ENCODE measurements at places on chromosomes 5 and 9.
A peak's percentile ranks its signal among the peaks of the same experiment; 100 is the strongest.

DNA sequence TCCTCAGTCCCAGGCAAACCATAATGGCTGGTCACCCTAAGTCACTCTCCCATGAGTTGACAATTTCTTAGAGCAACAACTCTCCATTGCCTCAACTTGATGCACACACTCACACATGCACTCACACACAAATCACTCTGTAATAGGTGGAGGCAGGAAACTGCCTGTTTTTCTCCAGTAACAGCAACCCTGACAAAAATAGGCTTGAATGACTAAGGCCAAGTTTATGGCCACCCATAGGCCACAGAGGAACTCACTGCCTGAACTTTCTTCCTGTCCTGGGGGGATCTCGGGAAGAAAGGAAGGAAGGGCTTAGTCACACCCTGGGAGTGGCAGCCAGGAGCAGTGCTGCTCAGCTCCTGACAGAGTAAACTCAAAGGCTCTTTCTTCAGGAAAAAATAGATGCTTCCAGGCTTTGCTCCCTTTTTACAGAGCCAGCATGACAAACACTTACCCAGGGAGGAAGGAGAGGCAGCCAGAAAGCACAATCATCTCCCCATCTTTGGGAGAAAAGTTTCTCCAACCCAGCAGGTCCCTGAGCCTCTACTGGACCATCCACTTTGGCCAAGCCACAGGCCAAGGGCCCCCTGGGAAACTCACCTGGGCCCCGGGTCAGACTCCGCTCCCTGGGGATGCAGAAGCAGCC lies 368 bp downstream of the SH3TC2 start:
- no peak for DNase-seq

DNA sequence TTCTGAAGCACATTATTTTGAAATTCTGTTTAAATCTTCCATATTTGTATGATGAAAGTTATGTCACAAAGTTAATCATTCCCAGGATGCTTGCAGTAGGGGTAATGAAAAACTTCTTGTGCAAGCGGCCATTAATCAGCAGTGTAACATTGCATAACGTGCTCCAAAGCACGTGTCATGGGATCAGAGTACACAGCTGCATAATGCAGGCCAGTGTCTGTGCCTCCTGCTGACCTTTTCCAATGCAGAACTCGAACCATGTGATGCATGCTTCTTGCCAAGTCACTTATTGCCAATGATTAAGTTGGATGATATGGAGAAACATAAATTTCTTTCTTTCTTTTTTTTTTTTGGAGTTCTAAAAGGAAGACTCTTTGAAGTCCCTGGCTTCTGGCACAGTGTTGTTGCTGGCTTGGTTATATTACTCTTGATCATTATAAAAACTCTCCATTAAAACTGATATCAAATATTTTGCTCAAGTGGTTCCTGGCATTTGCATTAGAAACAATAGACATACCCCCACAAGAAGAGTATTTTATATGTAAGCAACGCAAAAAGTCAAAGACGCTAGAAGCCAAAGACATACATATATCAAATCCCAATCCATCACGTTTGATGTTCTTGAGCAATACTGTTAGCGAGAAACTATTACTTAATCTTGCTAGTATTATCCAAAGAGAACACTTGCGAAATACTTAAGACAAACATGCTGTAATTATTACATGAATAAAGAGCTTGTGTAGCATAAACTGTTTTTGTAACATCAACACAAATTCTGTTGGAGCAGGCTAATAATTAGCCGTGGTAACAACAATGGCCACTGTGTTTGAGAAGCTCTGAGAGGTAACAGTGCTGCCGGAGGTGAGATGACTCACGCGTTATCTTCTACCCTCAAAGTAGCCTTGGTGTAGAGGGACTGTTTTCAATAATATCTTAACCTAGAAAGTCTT lies 164.2 kb downstream of the AUH start:
- DNase-seq: no peak

DNA sequence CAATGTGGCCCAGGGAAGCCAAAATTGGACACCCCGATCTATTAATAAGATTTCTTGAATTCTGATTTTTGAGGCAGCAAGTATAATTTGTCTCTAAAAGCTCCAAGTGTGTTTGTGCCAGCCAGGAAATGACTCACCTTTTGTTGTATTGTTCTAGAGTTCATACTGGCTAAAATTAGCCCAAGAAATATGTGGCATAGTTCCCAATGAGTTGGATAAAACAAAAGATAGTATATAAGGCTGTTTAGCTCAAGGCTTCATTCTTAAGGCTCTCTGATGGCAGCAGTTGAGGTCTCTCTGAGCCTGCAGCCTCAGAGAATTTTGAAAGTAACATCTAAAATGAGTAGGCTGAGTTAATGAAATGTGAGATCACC lies 21.6 kb downstream of the HMGXB3 start:
- no peak for DNase-seq

DNA sequence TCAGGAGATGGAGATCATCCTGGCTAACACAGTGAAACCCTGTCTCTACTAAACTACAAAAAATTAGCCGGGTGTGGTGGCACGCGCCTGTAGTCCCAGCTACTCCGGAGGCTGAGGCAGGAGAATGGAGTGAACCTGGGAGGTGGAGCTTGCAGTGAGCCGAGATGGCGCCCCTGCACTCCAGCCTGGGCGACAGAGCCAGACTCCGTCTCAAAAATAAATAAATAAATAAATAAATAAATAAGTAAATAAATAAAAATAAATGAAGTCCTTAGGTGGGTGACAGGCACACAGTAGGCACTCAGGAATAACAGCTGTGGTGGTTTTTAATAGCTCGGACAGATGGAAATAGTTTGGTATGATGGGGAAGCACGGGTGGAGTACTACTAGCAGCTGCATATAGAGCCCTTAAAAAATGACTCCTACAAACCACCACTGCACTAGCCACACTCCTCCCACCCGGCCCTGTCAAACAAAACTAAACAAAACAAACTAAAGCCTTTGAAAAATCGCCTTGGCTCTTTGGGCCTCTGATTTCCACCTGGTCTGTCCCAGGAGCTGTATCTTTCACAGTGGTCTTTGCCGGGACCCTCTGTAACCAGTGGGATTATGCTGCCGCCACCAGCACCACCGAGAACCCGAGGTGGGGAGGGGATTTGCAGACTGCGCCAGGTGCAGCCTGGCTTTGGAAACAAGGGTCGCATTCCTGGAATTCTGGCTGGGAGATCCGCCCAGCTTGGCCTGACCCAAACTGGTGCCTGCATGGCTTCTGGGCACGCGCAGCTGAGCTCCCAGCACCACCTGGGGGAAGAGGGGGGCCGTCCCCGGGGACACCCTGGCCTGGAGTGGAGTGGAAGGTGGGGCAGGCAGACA lies 5.1 kb upstream of the WDR5 start:
- DNase-seq: no peak

GRCh38 chr9:111924281-111924680 lies 27.7 kb downstream of the UGCG start:
- DNase-seq: no peak

DNA sequence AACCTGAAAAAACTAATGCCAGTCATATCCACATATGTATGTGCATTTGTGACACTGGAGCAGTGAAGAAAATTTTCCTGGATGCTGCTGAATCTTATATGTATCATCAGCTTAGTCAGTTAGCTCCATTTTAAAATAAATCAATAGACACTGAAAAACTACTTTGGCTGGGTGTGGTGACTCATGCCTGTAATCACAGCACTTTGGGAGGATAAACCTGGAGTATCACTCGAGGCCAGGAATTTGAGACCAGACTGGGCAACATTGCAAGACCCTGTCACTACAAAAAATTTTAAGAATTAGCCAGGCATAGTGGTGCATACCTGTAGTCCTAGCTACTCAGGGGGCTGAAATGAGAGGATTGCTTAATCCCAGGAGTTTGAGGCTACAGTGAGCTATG lies 511.0 kb upstream of the TLE4 start:
- no peak for DNase-seq

GRCh38 chr5:171954721-171955120 lies 51.7 kb downstream of the FBXW11 start:
- DNase-seq: no peak

- DNase-seq: no peak
Measured at GRCh38 chr9:114312513-114312875, 10.4 kb upstream of the ORM1 start.

DNA sequence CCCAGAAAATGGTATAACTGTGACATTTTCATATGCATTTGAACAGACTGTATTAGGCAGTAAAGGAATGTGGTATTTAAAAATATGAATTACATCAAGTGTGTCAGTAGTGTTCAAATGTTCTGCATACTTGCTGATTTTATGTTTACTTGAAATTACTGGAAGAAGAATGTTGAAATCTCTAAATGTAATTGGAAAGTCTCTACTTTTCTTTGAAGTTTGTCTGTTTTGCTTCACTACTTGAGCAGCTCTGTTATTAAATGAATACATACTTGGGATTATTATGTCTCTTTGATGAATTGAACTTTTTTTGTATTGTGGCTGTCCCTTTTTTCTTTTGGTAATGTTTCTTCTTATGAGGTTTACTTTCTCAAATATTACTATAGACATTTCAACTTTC lies 205.6 kb downstream of the TAF11L14 start:
- DNase-seq: no peak

DNA sequence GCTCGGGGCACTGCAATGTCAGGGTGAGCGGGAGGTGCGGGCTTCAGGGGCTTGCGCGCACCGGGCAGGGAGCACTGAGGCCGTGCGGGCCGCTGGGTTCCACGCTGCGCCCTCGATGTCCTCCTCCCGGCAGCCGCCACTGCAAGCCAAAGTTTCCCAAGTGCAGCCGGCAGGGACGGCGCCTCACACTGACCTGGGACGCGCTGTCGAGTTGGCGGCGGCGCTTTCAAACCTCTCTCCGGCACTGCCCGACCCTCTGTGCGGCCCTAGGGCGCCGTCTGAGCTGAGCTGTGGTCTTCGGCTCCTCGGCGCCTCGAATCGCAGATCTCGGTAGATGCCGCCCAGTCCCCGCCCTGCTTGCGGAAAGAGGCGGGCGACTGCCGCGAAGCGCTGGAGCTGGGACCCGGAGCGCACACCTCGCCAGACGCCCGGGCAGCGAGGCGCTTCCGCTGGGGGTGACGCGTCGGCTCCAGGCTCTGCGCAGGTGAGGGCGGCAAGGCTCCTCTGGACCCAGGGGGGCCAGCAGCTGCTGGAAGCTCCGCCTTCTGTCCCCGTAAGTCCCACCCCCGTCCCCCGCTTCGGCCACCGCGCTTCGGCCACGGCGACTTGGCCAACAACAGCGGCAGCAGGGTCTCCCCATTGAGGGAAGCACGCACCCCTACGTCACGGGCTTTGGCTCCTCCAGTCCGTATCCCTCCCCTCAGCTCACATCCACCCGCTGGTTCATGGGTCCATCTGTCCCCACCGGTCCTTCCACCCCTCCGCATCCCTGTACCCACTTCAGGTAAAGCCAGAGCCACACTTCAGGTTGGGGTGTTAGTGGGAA lies at the start of gene ANKRD34B:
ANKRD34B (minus strand) TSS at position 320 of the 826 bp plus-strand sequence. CDS start 10,261 bp downstream, outside the sequence.
- DNase-seq: peak; percentile 57

- DNase-seq: no peak
Measured at GRCh38 chr5:19902316-19902934, 85.6 kb downstream of the CDH18 start.

GRCh38 chr9:108953983-108954574 lies 19.9 kb downstream of the ABITRAM start:
- no peak for DNase-seq

GRCh38 chr9:128607642-128608350 lies 48.9 kb downstream of the DYNC2I2 start:
- DNase-seq: no peak

DNA sequence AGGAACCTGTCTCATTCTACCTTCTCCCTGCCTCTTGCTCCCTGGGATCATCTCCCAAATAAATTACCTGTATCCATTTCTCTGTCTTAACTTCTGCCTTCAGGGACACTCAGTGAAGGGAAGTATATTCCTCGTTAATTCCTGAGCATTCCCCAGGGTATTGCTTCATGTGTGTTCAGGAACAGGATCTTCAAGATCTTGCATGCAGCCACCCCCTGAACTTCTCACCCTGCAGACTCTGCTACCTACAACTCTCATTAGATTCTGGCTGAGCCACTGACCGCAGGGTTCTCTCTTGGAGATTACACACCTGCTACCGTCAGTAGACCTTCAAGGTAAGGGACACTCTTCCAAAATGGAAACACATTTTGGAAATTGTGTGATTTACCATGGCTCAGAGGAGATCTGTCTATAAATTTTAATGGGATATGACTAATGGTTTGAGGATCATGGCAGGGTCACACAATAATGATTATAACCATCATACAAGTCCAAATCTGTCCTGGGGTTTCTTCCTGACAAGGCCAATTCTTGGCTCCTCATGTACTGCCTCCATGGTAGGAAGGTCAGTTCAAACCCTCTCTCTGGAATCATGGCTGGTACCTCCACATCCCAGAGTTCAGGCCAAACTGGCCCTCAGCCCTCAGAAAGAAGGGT lies 38.9 kb upstream of the UGCG start:
- no peak for DNase-seq

DNA sequence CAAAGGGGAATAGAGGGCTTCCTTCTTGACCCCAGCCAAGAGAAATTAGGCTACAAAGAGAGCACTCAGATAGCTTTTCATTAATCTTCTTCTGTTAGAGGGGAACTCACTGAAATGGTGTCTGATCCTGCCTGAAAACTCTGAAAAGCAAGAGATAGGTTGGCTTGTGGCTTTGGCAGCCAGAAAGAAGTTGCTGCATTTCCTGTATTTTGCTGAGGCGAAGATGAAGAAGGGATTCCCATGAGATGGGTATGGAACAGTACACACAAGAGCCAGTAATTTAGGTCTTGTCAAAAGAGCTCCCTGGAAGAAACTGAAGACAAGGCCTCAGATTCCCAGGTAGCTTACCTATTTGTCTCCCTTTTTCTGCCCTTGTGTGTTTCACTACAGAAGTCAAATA lies 120.9 kb upstream of the TARS1 start:
- no peak for DNase-seq

GRCh38 chr5:10452768-10453331 lies 11.2 kb downstream of the ROPN1L start:
- no peak for DNase-seq

DNA sequence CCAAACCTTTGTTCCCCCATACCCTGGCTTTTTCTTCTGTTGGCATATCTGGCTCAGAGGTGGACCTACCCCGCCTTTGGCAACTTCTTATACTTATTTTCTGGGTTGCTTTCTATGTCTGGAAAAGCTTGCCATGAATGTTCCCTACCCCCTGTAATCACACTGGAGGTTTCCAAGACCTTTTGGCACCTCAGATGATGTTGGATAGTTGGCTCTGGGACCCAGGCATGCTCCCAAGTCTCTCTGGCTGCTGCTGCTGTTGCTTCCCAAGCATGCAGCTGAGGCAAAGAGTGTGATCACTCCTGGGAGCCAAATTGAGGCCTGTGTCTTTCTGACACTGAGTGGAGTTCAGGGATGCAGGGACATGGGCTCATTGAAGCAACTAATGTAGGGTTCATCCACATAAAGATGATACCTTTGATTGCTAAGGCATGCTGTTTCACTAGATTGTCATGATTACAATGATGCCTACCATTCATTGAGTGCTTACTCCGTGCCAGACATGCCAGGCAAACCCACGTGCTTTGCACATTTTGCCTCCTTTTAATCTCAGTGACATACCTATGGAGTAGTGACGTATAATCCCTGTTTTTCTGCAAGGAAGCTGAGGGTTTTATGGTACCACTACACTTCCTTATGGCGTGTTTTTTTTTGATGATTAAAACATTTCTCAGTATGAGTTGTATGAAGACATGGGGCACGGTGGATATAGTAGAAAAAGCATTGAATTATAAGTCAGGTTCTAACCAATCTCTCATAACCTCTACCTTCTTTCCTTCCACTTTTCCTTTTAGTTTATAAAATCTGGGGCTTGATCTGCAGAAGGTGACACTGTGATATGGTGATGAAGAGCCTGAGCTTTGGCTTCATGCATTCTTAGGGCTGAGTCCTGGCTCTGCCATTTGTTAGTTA lies 73.1 kb downstream of the ARHGAP26 start:
- no peak for DNase-seq

- DNase-seq: no peak
Measured at GRCh38 chr5:69281114-69281513, 46.4 kb downstream of the CDK7 start.

Data from activated CD8-positive, alpha-beta memory T cell treated with anti-CD3 and anti-CD28 coated beads, Interleukin-2, amount 10 ng/mL, durations not matched to agents 7 days and 5 days (primary cell).